Right ventricle myocardium inferior (tissue), 1 donor: ENCODE measurements at places on chromosomes 16 and 17. TPM values are rescaled to one million over a fixed set of nuclear protein-coding genes. Genes with fewer than 3 reads are reported as not detected.

Gene TEX19
- not detected for total RNA-seq

Gene CDR2L
- total RNA-seq, result 22.1 TPM

Gene THRA
- 88.3 TPM for total RNA-seq

Gene CBLN1
- total RNA-seq, result 0.89 TPM

Gene MYH8
- total RNA-seq, result not detected

Gene OSGIN1
- total RNA-seq, result 8.2 TPM

Gene C17orf113
- total RNA-seq, result 0.73 TPM

Gene CHTF18
- total RNA-seq, result 6.4 TPM

Gene TMEM235
- total RNA-seq, result not detected

Gene MYO15B
- total RNA-seq, result 43.7 TPM
